ENCODE measurements at places on chromosomes 3 and 15.

- no peak for DNase-seq
Observed at GRCh38 chr3:12875857-12876836, 34.8 kb upstream of the RPL32 start.

DNA sequence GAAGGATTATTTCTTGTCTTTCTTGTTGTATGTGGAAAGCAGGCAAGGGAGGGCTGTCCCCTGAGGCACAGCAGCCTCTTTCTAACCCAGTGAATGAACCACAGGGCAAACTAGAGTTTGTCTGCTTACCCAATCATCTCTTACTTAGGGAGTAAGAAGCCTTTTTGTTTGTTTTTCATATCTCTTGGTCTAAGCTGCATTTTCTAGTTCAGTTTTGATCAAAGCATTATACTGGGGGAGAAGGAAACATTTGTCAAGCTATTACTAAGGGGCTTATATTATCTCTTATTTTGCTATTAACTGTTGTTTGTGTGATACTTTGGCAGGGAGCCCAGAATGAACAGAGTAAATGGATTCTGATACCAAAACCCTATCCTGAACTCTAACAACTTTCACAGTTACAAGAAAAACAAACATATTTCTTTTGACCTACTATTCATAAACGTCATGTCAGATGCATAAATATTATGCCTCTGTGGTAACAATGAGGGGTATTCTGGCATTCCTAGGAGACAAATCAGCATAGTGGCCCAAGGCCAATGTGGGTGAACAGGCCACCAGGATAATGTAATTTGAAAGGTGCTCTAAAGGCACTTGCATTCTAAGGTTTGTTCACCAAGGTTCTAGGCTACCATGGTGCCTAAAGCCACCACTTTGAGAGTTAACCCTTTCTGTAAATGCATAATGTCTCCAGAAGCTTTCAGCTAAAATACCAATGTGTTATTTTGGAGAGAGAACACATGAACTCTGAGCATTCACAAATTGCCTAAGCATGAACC, 271.6 kb upstream of the ZPLD1 start:
- DNase-seq = no peak

DNA sequence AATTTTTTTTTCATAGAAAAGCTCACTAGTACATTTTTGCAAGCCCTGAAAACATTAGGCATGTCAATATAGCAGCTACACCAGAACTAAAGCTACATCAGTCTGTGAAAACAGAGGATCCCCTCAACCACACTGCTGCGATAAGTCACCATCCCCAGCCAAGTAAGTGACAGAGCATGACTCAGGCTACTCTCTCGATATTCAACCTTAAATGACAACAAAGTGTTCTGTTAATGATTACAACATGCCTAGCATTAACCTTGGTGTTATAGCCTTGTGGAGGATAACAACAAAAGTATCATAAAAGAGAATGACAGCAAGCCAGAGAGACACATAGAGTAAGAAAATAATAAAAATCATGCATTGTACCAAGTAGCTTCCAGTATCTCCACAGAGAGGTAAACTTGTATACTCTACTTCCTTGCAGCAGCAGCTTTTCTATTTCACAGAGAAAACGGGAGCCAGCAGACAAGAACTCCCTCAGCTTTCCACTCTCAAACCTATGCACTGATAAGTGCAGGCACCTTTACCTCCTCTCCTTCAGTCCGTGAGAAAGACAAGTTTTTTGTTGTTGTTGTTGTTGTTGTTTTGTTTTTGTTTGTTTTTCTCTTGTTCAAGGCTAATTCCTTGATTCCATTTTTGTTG, 76.6 kb downstream of the GBE1 start:
- DNase-seq = no peak

DNA sequence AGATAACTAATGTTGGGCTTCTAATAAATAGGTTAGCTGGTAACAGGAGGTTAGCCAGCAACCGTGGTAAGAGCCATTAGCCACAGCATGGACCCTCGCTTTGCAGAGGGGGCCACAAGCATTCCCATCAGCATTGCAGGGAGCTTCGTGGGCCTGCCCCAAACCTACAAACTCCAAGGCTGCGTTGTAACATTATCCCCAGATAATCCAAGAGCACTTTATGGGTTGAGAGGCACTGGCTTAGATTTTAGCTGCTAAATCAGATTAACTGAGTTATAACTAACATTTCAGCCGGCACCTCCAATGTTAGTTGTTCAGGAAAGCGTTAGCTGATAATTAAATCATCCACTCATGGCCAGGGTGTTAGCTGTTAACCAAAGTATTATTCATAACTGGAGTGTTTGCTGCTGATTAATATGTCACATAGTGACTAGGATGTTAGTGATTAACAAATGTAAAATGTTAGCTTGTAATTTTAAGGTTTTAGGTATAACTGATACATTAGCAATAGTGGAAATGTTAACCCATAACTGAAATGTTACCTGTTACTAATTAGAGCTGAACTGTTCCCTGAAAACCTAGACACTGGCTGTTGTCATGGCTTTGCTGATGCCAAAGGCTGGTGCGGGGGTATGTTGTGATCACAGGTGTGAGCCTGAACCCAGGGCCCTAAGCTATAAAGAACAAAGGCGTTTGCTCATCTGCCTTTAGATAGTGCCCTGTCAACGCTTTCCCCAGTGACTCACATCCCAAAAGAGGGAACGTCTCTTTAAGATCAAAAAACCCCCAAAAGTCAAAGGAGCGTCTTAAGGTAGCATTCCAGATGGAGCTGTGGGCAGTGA, 56.2 kb downstream of the SLC6A6 start:
- no peak for DNase-seq
